Brain microvascular endothelial cell (primary cell): ENCODE measurements at places on chromosomes 5 and 9.

DNA sequence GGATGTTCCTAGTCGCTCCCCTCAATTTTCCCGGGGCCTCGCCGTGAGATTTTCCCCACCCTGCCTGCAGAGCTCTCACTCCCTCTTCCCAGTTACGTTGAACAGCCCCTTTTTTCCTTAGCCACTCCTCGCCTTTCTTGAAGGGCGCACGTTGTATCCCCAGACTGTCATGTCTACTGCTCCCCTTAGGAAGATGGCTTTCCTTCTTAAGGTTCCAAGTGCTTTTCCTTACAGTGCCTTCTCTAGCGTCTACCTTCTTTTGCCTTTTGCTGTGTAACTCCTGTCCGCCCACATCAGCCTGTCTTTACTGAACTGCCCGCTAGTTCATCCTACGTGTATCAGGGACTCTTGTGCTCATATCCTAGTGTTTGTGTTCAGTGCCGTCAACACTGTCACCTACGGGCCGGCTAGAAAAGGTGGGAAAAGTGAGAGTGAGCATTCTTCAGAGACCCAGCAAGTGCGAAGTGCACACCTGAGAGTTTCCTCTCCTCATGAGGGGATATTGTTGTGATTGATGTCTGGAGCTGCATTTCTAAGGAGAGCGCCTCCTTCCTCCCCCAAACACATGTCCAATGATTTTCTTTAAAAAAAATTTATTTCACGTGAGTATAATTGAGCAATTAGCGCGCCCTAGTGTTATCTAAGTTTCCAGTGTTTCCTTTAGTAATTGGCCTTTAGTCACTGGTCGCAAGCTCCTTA, 764 bp downstream of the CAMLG start:
- peak; percentile 35 for DNase-seq

DNA sequence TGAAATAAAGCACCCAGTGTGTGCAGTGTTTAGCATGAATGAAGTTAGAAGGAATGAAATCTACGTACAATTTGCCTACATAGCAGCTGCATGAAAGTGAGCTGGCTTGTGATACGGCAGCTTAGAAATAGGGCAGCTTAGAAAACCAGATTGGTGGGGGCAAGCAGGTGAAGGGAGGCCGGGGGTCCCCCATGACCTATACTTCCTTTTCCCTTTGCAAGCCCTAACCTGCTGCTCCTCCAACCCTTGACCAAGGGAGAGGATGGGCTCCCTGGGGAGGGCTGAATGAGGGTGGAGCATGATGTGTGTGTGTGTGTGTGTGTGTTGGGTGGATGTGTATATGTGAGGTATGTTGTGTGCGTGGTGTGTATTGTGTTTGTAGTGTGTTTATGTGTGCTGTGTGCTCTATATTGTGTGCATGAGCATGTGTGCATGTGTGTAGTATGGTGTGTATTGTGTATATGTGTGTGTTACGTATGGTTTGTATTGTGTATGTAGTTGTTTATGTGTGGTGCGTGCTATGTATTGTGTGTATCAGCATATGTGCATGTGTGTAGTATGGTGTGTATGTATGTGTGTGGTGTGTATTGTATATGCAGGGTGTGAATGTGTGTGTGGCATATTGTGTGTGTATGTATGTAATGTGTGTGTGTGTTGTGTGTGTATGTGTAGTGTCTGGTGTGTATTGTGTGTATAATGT, 72.1 kb downstream of the TENT4A start:
- no peak for DNase-seq

- DNase-seq, result no peak
Measured at GRCh38 chr9:28750136-28750535, 1176.9 kb upstream of the C9orf72 start.

- peak; percentile 34 for DNase-seq
Measured at GRCh38 chr5:151123897-151124751, 33.5 kb downstream of the ANXA6 start.

GRCh38 chr5:164934039-164934438, 1428.6 kb downstream of the MAT2B start:
- DNase-seq, result no peak
